Thoracic aorta (tissue), 2 donors: ENCODE measurements at places on chromosomes 16 and 17. TPM values are rescaled to one million over a fixed set of nuclear protein-coding genes. Genes with fewer than 3 reads are reported as not detected.
A peak's percentile ranks its signal among the peaks of the same experiment; 100 is the strongest.

The JUP gene
- 82.4 TPM for total RNA-seq

The WFIKKN2 gene
- 0.14 TPM for total RNA-seq

The RHBDF2 gene
- total RNA-seq: 91.6 TPM

DNA sequence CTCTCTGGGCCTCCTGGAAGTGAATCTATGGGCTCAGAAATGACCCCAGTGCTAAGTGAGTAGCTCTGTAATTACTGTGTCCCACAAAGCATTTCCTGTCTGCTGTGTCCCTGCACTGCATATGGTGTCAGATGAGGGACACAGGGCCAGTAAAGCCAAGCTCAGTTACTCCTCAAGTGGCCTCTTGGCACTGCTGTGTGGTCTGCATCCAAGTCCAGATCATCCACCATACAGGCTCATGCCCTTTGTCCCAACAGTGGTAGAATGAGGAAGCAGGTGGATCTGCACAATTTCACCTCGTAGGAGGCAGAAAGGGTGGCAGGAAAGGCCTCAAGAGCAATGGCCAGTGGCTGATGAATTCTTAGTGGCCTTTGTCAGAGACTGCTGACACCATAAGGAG, 146.8 kb downstream of the SOX9 start:
- no peaks in the 10 kb centered on the region for H3K4me1 ChIP-seq
- no peak for DNase-seq
- H3K27me3 ChIP-seq: no peaks in the 10 kb centered on the region
- H3K27ac ChIP-seq: no peak overlapping the region
- H3K36me3 ChIP-seq: no peaks in the 10 kb centered on the region

DNA sequence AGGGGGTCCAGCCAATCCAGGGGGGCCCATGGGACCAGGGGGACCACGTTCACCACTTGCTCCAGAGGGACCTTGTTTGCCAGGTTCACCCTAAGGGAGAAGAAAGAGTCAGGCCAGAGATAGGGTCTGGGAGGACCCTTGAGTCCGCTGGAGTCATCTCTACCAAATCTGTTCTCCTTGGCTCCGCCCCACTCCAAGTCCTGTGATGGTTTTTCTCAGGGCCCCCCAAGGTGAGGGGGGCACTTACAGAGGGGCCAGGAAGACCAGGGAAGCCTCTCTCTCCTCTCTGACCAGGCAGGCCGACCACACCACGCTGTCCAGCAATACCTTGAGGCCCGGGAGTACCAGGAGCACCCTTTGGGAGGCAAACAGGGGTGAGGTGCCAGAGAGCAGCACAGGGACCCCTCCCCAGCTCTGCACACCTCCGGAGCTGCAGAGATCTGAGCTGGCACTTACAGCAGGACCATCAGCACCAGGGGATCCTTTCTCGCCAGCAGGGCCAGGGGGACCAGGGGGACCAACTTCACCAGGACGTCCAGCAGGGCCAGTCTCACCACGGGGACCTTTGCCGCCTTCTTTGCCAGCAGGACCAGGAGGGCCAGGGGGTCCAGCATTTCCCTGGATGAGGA, 12.4 kb downstream of the COL1A1 start:
- H3K4me3 ChIP-seq: no peak overlapping the region
- peaks cover 83% of the 10 kb centered on the region for H3K4me1 ChIP-seq
- H3K27ac ChIP-seq: peak overlapping the region; percentile 86
- DNase-seq: no peak
- peaks cover 69% of the 10 kb centered on the region for H3K36me3 ChIP-seq
- no peaks in the 10 kb centered on the region for H3K27me3 ChIP-seq

GRCh38 chr17:76726776-76727718, at the start of gene METTL23:
TSS of gene METTL23 (plus strand) at chr17:76726839. CDS start at chr17:76729711, 2,872 bp downstream.
- H3K4me1 ChIP-seq: peaks cover 32% of the 10 kb centered on the region
- peak within 1 kb of the TSS; percentile 96 for H3K4me3 ChIP-seq
- no peak for DNase-seq
